ENCODE measurements at places on chromosomes 2 and 18.

GRCh38 chr2:229575569-229576315 is 138.6 kb downstream of the DNER start:
- DNase-seq, result no peak

- peak; percentile 73 for DNase-seq
Observed at GRCh38 chr2:43131051-43131889, 95.1 kb downstream of the ZFP36L2 start.

DNA sequence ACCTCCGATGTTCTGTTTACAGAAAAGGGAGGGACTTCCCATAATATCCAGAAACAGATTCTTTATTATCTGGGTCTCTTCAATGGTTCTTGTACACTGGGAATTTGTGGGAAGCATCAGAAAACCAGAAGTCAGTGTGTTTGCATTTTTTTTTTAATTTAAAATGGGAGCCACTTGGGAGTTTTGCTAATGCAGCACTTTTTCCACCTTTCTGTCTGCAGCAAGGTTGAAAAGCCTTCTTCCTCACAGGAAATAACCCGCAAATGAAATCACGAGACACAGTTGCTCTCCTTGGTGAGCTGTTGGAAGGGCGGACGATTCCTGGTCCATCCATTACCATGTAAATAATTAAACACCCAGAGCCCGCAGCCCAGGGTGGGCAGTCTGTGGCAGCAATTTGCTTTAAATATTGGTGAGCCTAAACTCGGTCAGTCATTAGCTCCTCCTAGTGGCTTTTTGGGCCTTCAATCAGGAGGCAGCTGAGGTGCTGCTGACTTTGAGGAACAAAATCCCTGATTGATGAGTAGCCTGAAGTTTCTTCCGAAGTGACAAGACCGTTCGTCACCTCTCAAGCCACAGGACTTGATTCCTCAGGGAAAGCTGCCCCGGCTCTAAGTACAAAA is 471.5 kb downstream of the EPHA4 start:
- no peak for DNase-seq

- no peak for DNase-seq
Observed at GRCh38 chr2:70328921-70329561, 27.2 kb upstream of the FAM136A start.

- DNase-seq, result no peak
Observed at GRCh38 chr2:196925051-196925767, 1.3 kb downstream of the PGAP1 start.

- DNase-seq, result no peak
Observed at GRCh38 chr2:47984041-47984440, 77.7 kb upstream of the FBXO11 start.

DNA sequence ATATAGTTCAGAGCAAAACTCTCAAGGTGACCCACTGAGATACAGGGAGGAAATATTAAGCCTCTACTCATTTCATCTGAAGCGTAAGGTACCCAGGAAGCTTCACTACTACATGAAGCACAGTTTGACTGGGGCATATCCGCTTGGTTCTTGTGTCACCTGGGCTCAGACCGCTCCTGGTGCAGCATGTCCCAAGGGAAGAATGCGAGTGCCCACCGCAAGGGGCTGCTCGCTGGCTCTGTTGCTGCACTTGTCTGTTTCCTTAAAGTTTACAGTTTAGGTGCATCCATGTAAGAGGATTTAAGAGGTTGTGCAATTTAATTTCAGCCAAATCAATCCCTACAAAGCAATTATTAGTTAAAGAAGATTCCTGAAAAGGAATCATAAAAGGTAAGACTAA is 507.8 kb downstream of the FBXO15 start:
- DNase-seq, result no peak

DNA sequence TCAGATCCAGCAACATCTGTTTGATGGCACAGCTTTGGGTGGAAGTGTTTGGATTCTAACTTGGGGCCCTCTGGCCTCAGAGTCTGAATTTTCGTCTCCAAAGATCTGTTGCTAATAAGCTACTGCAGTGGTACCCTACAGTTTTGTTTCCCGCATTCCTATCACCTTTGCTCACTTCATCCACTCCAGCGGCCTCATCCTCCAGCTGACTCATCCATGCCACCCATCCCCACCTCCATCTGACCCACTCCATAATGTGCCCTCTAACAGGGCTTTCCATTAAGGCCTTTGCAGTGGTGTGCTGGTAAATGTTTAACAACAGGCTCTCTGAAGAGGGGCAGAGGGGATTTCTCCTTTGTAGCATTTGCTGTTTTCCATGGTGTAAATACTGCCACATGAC is 225.5 kb downstream of the TGIF1 start:
- no peak for DNase-seq

DNA sequence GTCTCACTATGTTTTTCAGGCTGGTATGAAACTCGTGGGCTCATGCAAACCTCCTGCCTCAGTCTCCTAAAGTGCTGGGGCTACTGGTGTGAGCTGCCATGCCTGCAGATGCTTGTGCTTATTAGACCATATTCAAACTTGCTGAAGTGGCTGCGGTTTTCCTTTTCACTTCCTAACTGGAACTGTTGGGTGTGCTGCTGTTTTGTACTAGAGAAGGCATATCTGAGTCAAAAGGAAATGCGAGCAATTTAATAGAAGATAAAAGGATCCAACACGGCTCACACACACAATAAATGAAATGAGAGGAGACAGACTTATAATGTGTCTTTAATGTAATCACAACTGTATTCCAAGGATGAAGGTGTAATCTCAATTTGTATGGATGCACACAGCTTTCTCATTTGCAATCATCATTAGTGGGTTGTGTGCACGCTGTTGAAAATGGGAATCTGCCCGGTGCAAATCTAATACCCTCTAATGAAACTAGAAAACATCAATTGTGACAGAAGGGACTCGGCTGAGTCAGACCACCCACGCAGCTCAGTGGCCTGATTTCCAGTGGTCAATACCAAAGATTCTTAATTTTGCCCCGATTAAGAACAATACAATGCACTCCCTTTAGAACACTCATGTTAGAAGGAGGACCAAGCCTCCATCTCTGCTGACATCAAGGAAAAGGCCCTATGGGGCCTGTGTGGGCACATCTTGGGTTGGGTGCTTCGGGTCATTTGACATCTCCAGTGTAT is 532.7 kb downstream of the TDRD15 start:
- DNase-seq, result no peak

- DNase-seq, result no peak
Observed at GRCh38 chr2:66984864-66985263, 412.3 kb upstream of the ETAA1 start.

DNA sequence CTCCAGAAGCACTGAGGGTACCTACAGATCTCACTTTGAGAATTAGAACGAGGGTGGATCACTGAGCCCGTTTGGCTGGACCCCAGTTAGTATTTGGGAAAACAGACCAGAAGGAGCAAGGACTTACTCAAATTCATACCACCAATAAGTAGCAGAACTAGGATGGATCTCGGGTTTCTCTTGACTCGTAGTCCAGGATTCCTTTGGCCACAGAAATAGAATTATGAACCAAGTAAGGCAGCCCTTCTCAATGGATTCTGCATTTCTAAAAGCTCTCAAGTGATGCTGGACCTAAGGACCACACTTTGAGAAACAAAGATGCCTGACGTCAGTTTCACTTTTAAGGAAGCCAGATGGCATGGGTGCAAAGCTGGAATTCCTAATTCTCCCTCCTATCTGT is 153.0 kb downstream of the KLHL29 start:
- no peak for DNase-seq

GRCh38 chr2:12217175-12217574 is 470.7 kb downstream of the LPIN1 start:
- no peak for DNase-seq

DNA sequence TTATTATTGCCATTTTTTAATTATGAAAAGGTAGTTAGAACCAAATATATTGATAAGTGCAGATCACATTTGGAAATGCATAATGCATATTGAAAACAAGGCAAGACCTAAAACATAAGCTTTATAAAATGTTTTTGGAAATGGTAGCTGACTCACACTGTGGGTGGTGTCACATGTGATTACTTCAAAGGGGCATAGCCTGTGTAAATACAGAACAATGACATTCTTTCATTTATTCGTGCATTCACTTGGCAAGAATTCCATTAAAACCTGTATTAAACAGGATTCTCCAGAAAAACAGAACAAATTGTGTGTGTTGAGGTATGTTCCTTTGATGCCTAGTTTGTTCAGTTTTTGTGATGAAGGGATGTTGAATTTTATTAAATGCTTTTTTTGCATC is 427.3 kb upstream of the ST6GAL2 start:
- no peak for DNase-seq

- DNase-seq, result no peak
Observed at GRCh38 chr18:48359626-48360025, 49.6 kb downstream of the ZBTB7C start.
